ENCODE measurements at places on chromosomes 11 and 22.

GRCh38 chr22:36279219-36279666 is 26.3 kb downstream of the APOL1 start:
- no peak for DNase-seq

- DNase-seq: no peak
Measured at GRCh38 chr11:113885897-113886296, 10.5 kb upstream of the USP28 start.

DNA sequence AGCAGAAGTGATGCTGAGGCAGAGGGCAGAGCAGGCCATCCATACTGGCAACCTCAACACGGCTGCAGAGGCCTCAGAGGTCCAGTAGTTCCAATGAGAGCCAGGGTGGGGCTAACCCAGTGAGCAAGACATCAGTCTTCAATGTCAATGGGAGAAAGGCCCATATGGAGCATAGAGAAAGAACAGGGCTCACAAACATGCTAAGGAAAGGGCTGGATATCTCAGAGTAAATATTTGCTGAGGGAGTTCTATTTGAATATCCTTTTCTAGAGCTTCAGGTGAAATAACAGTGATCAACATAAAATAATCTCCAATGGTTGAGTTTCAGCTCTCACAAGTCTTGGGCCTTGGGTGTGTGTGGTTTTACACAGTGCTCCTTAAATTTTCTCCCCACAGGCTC is 50.8 kb upstream of the CCDC90B start:
- no peak for DNase-seq

DNA sequence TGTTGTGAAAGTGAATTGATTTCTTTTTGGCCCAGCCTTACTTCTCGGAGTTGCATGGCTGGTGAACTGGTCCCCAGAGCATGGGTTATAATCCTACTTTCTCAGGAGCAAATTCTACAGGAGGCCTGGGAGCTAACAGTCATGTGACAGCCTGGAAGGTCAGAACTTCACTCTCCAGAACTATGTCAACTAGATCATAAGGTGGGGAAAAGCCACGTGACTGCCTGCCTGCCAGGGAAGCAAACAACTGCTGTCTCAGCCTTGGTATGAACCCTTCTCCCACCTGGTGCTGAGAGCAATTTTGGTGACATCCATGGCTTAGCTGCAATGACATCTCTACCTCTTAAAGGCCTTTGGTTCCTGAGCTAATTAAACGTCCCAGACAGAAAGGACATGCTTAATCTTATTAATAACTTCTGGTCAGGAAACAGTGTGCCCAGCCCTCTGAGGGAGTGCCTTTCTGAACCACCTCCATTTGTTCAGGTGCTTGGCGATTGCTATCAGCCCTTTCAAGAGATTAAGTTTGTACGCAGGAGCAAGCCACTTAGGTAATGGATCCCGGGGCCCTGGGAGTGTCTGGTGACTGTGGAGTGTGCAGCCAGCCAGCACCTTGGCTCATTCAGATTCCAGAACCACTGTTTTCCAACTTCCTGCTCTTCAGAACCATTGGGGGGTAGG is 1.4 kb upstream of the CREB3L1 start:
- no peak for DNase-seq

DNA sequence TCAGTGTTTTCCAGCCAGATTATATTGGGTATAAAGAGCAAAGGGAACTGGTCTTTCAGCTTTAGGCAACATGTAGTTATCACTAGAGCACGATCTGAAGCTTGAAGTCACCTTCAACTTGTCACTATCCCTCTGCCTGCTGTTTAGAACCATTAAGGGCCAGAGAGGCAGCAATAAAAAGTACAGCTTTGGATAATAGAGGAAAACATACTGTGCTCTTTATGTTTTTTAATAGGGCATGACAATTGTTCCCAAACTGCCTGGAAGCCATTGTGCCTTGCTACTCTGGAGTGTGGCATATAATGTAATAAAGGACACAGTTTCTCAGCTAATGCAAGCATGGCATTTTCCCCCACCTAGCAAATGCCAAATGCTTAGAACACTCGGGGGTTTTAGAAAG is 1912.0 kb upstream of the RAG2 start:
- no peak for DNase-seq

DNA sequence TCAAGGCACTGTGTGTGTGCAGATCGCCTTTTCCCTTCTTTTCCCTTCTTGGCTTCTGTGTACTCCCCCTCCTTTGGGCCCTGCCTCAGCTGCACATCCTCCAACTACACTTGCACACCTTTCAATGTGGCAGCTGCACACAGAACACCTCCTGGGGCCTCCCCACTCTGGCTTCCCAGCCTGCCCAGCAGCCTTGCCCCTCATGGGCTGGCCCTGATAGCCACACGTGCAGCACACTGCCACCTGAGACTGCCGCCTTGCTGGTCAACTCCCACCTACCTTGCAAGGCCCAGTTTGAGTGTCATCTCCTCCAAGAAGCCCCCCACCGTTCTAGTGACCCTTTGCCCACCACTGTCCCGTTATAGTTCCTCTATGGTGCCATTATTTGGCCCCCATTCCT is 77.3 kb upstream of the ARFGAP3 start:
- DNase-seq: no peak

- DNase-seq: no peak
Measured at GRCh38 chr11:33543823-33544222, 156.8 kb downstream of the C11orf91 start.

DNA sequence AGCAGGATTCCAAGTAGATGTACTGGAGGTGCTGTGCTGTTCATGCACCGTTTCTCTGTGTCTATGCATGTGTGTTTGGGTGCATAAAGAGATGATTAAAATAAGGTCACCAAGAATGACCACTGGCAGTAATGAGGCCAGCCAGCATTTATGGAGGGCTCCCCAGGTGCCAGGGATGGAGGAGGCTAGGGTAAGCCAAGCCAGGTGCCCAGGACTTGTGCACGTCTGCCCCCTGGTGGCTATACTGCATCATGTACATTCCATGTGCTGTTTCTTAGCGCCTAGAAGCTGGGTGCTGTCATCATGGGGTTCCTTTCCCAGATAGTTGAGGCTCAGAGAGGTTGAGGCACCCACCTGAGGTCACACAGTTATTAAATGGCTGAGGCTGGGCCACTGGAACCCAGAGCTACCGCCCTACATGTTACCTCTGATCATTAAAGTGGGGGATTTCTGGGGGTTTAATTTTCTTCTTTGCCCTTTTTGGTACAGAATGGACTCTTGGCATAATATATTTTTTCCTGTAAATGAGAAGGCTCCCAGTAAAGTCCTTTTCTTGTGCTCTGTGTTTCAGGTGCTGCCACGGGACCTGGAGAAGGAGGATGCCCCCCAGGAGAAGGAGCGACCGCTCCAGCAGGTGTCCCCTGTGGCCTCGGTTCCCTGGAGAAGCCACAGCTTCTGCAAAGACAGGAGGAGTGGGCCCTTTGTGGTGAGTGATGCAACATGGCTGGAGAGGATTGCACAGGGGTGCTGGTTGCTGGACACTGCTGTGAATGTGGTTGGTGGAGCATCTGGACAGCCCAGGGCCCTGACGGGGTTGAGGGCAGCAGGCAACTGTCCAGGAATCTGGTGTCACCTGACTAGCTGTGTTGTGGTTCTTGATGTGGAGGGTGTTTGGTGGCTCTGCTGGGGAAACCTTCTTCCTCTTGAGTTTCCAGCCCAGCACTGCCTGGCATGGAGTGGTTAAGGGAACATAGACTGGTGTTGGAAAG is 96.4 kb downstream of the KIAA1671 start:
- peak; percentile 40 for DNase-seq

DNA sequence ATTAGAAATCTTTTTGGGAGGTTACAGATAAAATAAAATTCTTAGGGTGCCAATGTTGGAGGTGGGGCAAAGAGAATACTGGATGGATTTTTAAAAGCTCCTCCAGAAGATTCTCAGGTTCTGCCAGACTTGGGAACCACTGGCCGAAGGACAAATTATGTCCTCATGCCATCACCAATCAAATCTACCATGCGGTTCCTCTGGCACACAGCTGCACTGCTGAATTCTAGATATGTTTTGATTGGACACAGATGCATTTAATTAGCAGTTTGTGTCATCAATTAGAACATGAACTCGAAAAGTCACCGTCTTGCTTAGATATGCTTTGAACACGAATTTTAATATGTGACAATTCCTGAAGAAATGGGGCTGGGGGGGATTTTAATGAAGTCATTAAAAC is 1269.2 kb downstream of the LRRC4C start:
- DNase-seq: no peak

GRCh38 chr11:19604679-19605375 is 107.8 kb upstream of the NAV2 start:
- DNase-seq: peak; percentile 46

- DNase-seq: no peak
Measured at GRCh38 chr11:66064571-66064970, 5.5 kb upstream of the PACS1 start.
